ENCODE measurements at places on chromosomes 2 and 18.

- no peak for DNase-seq
Observed at GRCh38 chr2:121911036-121911435, 155.6 kb downstream of the TSN start.

DNA sequence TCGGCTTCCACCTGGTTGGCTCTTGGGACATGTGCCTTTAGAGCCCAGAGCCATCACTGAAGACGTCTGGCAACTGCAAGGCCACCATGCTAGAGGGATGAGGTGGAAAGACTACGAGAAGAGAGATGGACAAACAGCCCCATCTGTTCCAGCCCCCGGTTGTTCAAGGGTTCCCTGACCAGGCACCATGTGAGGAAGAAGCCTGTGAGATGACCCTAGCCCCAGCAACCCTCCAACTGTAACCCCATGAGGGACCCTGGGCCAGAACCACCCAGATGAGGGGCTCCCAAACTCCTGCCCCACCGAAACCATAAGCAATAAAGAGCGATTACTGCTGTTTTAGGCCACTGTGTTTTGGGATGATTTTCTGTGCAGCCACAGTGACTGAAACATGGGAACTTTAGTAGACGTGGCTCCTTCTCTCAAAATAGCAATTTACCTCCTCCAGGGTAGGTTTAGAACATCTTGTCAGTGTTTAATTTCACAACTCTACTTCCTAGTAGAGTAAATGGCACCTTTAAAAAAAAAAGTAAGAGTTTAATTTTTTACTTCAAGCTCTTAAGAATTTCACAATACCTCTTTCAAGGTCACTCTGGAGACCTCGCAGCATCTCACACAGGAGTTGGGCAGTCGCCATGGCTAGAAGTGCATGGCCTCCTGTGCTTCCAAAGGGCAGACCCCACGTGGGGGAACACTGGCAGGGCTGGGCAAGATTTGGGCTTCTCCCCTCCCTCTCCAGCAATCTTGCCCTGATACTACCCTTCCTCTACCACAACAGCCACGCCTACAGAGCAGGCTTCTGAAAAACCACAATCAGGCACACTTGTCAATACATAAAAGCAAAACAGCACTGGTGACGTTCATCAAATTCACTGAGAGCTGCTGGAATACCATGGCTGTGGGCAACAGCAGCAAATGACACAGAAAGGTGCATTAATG lies 48.8 kb downstream of the TMEM163 start:
- no peak for DNase-seq

- DNase-seq = no peak
Observed at GRCh38 chr2:112055730-112056625, 909 bp downstream of the TMEM87B start.

DNA sequence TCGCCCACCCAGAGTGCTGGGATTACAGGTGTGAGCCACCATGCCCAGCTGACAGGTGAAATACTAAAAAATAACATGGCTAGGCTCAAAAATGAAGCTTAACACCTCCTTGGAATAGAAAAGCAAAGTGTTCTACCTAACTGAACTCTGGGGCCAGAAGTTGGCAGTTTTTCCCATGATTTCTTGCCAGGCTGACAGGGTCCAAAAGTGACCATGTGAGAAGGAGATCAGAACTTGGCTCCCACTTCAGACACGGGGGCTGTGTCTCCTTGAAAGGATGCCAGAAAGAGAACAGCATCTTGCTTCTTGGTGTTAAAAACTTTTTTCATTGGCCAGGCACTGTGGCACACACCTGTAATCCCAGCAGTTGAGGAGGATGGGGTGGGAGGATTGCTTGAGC lies 47.0 kb downstream of the BMPR2 start:
- no peak for DNase-seq

DNA sequence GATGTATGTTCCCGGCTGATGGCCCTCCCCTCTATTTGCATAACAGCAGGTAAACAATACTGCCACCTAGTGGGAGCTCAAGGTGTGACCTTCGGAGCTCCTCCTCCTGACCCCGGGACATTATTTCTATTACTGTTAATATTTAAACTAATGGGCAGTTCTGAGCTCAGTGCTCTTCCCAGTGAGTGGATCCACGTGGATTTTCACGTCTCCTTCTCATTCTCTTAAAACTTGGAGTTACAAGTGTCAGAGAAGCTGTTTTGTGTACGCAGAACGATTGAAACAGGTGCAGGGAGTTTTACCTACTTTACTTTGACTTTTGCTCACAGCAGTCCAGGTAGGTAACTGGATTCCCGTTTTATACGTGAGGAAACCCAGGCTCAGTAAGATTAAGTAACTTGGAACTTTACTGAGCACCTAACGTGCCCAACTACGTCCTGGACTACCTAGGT lies 127.3 kb downstream of the PRKCE start:
- peak; percentile 43 for DNase-seq

GRCh38 chr2:54773838-54774237 lies 50.4 kb downstream of the EML6 start:
- no peak for DNase-seq

- DNase-seq = no peak
Observed at GRCh38 chr18:40852406-40852805, 1102.6 kb upstream of the PIK3C3 start.
